ENCODE measurements at places on chromosomes 3 and 15.
A peak's percentile ranks its signal among the peaks of the same experiment; 100 is the strongest.

DNA sequence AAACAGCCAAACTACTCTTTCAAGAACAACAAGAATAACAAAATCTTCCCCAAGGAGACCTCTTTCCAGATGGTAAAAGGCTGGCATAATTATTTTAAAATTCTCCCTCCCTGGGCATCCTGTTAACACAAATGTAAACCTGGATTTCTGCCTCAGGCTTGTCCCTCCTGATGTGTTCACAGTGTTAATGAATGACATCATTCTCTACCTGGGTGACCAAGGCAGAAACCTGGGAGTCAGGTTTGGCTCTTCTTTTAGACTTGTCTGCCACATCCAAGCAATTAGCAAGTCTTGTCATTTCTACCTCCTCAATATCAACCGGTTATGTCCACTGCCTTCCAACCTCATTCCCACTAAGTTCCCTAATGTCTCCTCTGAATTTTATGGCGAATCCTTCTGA, 368.7 kb upstream of the TBL1XR1 start:
- ATAC-seq: peak; percentile 62

GRCh38 chr15:39613861-39614260, 33.0 kb downstream of the THBS1 start:
- ATAC-seq: no peak

- ATAC-seq: no peak
These were observed 621.7 kb upstream of the AGTR1 start for GRCh38 chr3:148075771-148076716.

DNA sequence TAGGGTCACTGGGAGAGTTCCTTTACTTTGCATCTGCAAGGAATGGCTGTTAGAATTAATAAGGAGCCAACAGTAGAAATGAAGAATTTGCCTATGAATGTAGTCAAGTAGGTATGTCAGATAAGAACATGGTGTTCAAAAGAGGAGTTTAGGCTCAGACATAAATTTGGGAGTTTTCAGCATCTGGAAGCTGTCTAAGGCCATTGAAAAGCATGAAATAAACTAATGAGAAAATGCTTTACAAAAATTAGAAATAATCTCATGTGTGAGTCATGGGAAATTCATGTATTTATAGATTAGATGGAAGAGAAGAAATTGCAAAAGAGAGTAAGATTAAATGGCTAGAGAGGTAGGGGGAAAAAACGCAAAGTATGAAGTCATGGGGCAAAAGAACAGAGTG, 201.9 kb downstream of the DIPK2A start:
- no peak for ATAC-seq

DNA sequence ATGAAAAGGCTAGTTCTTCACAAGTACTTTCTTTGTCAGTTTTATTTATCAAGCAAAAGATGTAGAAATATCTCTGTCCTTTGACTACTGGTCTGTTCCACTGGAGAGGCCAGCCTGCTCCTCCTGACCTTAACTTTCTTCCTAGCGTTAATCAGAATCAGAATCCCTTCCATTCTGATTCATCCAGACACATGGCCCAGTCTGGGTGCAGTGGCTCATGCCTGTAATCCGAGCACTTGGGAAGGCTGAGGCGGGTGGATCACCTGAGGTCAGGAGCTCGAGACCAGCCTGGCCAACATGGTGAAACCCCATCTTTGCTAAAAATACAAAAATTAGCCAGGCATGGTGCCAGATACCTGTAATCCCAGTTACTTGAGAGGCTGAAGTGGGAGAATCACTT, 32.0 kb upstream of the MANF start:
- no peak for ATAC-seq

- ATAC-seq: no peak
These were observed 148.9 kb downstream of the IL20RB start for GRCh38 chr3:137106612-137107240.

DNA sequence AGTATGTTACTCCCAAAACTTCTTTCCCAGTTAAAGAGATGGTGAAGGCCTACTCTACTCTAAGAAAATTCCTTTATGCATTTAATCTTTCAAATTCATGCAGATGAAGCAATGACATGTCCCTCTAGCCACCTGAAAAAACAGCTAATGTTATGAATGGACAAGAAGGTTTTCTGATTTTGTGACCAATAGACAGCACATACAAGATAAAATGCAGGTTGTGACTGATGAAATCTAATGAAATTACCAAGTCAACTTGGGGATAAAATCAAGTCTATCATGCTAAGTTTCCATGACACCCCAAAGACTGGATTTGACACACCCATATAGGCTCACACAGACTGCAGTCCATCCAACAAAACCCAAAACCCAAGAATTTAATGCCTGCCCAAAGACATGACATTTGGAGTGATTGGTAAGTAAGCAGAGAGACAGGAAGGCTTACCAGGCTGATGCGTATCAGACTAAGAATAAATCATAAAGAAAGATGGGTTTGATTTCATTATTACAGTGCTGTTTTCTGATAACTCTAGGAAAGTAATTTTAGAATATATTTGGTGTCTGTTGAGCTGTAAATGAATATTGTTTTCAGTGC, 26.4 kb downstream of the CD47 start:
- ATAC-seq: no peak

DNA sequence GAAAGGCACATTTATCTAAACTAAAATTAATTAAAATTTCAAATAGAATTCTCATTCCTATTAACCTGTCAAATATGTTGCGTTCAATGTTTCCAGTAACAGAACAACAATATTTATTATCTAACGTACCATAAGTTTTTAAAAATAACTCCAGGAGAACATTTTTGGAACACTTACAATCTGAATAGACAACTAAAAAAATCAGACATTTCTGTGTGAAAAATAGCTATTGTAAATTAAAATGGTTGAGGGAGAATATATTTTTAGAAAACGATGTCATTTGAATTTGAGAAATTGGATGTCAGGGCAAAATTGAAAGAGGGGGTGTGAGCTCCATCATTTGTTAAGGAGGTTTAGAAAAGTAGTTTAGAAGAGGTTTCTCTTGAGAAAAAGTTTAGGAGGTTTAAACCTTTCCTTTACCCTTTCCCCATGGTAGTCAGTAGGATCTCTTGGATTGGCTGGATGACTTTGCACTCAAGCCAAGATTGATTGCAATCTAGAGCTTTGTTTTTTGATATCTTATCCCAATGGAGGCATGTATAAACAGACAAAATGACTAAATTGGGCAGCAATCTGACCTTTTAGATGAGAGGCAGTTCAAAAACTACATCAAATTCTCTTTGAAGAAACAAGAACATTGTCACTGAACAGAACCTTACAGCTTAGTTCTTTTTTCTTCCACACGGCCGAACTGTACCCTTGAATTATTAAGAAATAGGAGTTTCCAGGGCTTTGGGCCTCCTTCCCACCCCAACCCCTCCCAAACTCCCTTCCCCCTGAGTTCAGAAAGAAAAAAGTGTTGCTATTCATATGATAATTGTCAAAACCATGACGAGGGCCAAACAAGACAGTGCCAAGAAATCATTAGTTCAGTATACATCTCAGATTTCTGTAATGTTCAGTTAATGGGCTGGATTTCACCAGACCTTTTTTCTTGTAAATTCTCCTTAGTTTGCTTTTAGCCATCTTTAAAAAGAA, 79.7 kb upstream of the CDIN1 start:
- ATAC-seq: no peak

DNA sequence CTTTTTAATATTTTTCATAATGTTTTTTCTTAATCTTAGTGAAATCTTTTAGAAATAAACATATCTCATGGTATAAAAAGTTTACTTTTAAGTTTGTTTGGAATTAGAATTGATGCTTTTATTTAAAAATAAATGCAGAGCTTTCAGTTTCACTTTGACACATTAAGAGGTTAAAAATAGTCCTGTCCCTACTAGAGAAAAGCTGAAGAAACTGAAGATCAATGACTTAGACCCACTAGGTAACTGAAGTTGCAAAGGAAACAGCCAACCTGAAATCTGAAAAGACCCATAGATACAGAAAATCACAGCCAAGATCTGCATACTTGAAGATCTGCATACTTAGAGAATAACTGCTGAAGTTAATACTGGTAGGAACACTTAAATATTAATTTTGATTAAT, 237.6 kb downstream of the RAP2B start:
- ATAC-seq: no peak

- no peak for ATAC-seq
These were observed 109.2 kb upstream of the STRIT1 start for GRCh38 chr3:155402656-155403055.

GRCh38 chr15:41648770-41649169, 11.4 kb upstream of the MGA start:
- no peak for ATAC-seq

- no peak for ATAC-seq
These were observed 202.8 kb upstream of the MRPL3 start for GRCh38 chr3:131705558-131706051.

DNA sequence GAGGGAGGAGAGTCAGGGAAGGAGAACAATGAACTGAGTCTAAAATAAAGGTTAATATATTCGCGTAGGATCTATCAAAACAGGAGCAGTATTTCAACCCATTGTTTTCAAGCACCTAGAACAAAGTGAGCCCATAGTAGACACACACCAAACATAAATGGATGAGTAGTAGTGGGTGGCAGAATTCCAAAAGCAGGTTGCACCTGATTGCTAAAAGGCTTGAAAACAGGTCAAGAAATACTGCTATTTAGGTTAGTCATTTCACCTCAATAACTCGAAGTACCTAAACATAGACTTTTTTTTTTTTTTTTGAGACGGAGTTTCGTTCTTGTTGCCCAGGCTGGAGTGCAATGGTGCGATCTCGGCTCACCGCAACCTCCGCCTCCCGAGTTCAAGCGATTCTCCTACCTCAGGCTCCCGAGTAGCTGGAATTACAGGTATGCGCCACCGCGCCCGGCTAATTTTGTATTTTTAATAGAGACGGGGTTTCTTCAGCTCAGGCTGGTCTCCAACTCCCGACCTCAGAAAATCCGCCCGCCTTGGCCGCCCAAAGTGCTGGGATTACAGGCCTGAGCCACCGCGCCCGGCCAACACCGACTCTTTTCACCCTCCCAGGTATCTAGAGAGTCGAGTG, 855 bp upstream of the ABHD5 start:
- ATAC-seq: peak; percentile 5

GRCh38 chr3:14230729-14231128, 52.1 kb downstream of the LSM3 start:
- no peak for ATAC-seq

- ATAC-seq: no peak
These were observed 130.8 kb downstream of the UNC13C start for GRCh38 chr15:54109014-54109413.

DNA sequence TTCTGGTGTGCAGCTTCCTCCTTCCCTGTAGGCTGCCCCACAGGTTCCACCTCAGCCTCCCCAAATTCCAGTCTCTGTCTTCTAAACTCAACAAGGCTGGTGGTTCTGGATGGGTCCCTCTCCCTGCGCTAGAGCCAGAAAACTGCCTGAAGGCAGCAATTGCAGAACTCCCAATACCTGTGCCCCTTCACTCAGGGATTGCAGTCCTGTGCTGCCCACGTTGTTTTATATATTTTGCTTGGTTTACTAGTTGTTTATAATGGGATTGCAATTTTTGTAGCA, 14.8 kb upstream of the NPTN start:
- no peak for ATAC-seq

DNA sequence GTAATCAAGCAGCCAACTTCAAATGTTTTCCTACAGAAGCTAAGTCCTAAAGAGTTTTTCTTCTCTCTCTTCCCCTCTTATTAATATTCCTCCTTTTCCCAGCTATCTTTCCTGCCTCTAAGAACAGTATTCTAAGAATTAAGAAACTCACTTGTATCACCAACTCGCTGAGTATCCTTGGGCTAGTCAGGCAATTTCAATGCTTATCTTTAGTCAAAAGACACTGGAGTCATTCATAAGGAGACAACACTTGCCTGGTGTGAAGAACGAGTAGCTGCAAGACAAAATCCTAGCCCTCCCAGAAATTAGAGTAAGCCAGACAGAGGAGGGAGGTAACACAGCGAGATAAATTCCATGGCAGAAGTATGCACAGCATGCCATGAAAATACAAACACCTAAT, 10.7 kb downstream of the VGLL4 start:
- no peak for ATAC-seq

DNA sequence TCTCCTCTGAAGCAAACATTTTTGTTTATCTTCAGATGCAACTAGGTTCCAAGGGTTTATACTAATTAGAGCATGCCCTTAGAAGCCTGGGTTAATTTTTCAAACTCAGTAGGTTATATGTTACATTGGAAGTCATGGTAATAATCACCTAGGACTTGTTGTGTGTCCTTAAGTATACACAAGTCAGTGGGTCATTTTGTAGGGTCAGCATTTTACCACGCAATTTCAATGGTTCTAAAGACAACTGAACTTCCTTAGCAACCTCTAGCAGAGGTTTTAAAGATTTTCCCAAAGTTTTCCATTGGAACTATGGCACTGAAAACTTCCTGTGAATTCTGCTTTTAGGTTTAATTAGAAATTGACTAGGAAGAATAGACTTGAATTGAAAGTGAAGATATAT, 99.6 kb upstream of the NANOGP8 start:
- no peak for ATAC-seq

- no peak for ATAC-seq
These were observed 118.1 kb downstream of the ZNF621 start for GRCh38 chr3:40642812-40643211.

Measured in esophagus mucosa (tissue), 1 donor.